Effector memory CD8-positive, alpha-beta T cell (primary cell): ENCODE measurements at places on chromosomes 5 and 9.

- H3K4me1 ChIP-seq = peaks cover 30% of the 10 kb centered on the region
- DNase-seq = no peak
- peak overlapping the region; percentile 93 for H3K27ac ChIP-seq
- no peaks in the 10 kb centered on the region for H3K27me3 ChIP-seq
Observed at GRCh38 chr9:132404228-132404881, 2.3 kb downstream of the TTF1 start.

- DNase-seq = no peak
- no peak overlapping the region for H3K4me3 ChIP-seq
- no peaks in the 10 kb centered on the region for H3K27me3 ChIP-seq
Observed at GRCh38 chr9:136939996-136940525, 4.5 kb downstream of the FBXW5 start.

DNA sequence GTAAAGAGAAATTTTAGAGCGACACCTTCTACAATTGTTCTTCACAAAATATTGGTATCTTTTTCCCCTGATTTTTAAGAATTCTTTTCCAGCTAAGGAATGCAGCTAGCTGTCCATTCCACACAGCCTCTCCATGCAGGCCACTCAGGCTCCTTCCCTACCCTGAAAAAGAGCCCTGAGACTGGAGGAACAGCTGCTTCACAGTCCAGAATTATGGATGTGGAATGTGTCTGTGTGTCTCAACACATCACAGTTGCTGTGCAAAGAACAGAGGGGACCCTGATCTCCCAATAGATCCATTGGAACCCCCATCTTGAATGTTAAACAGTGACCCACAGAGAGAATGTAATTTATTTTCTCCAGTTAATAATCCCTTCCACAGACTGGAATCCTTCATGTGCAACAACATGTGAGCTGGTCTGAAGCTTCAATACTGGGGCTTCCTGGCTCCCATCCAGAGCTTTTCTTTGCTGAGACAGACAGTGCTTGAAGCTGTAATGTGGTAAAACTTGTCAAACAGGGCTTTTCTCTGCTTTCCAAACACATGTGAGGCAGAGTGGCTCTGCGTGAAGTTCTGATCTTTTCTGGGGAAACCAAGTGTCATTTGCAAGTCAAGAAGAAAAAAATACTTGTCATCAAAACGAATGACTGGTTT, 53.3 kb upstream of the SMC5 start:
- no peak overlapping the region for H3K27ac ChIP-seq
- H3K4me1 ChIP-seq = no peaks in the 10 kb centered on the region
- H3K36me3 ChIP-seq = no peaks in the 10 kb centered on the region
- DNase-seq = no peak

DNA sequence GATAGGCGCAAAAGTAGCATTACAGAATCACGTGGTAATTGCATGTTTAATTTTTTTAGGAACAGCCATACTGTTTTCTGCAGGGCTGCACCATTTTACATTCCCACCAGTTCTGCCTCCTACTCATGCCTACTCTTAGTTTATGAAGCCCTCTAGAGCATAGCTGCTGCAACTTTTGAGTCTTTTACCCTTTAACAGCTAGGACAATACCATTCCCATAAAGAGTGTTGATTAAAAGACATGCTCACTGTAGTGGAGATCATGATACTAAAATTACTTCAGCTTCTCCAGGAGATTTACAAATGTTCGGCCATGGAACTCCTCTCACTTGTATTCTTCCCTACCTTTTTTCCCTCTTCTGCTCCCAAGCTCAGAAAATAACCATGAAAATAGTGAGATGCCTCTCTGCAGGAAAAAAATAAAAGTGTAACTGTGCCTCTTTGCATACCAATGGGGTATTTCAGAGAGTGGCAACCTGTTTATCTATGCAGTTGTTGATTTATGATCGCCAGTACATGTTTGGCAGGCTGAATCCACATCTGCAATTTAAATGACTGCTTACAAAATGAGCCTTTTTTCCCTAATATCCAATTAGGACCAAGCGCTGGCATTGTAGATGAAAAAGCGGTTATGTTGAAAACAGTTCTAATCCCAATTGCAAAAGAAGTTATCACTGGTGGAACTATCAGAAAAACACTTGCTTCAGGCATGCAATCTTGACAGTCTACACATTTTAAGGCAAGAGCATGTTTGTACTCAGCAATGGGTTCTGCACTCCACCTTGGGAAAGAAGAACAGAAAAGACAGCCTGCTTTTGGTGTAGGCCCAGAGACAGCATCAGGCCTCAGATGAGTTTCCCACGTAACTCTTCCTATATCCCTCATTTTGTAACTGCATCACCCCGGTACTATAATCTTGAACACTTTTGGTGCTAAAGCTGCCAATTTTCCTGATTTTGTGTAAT, 131.1 kb downstream of the ADAMTSL1 start:
- H3K27me3 ChIP-seq = no peaks in the 10 kb centered on the region
- H3K27ac ChIP-seq = no peak overlapping the region
- H3K4me3 ChIP-seq = no peak overlapping the region
- H3K4me1 ChIP-seq = no peaks in the 10 kb centered on the region
- DNase-seq = no peak
